ENCODE measurements at places on chromosomes 3 and 15.
A peak's percentile ranks its signal among the peaks of the same experiment; 100 is the strongest.

DNA sequence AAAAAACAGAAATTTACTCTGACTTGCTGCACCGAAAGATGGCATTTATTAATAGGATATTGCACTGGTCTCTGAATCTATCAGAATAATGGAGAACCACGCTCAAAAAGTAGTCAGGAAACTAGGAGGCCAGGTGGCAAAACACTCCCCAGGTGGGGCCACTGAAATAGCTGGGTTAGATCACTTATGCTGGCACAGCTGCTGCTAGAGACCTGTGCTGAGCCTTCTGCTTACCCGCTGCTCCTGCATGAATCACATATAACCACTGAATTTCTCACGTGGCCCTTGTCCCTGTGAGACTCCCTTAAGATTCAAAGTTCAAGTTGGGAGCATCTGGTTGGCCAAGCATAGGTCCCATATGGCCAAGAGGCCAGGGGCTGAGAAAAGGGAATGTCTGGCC lies 66.0 kb upstream of the OXTR start:
- no peak for DNase-seq

DNA sequence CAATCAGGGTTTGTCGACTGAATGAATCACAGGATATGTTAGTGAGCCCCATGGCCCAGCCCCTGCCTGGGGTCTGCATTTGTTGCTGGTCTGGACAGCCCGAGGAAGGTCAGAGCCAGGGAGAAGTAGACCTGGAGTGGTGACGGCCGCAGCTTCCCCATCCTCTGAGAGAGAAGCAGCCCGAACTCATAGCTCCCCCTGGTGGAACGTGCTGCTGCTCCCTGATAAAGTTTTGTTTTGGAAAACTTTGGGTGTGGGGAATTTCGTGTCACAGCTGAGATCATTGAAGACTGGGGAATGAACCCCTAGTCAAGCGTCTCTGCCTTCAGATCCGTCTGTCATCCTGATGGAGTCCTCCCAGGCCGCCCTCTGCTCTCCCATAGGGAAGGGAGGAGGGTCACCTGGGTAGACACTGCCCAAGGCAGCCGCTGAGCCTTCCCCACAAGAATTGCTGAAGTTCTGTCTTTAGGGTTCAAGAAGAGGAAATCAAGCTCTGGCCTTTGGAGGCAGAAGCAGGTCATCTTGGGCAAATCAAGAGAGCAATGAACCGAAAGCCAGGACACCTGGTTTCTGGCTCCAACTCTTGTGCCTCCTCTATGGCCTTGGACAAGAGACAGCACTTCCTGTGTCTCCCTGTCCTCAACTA lies 60.5 kb downstream of the GLDN start:
- DNase-seq: no peak

GRCh38 chr3:86887876-86888275 lies 103.1 kb downstream of the VGLL3 start:
- DNase-seq: no peak

GRCh38 chr15:79849789-79850188 lies 47.0 kb downstream of the MTHFS start:
- peak; percentile 50 for DNase-seq

GRCh38 chr3:168628549-168628948 lies 532.8 kb upstream of the GOLIM4 start:
- no peak for DNase-seq

GRCh38 chr3:57709559-57709958 lies 16.7 kb upstream of the DENND6A start:
- DNase-seq: peak; percentile 3

GRCh38 chr15:65304381-65305149 lies at the start of gene RNU5B-1:
Gene RNU5B-1 (plus strand): TSS chr15:65304677.
- DNase-seq: peak; percentile 98
